ELR (cell line): ENCODE measurements at places on chromosomes 5 and 9.

DNA sequence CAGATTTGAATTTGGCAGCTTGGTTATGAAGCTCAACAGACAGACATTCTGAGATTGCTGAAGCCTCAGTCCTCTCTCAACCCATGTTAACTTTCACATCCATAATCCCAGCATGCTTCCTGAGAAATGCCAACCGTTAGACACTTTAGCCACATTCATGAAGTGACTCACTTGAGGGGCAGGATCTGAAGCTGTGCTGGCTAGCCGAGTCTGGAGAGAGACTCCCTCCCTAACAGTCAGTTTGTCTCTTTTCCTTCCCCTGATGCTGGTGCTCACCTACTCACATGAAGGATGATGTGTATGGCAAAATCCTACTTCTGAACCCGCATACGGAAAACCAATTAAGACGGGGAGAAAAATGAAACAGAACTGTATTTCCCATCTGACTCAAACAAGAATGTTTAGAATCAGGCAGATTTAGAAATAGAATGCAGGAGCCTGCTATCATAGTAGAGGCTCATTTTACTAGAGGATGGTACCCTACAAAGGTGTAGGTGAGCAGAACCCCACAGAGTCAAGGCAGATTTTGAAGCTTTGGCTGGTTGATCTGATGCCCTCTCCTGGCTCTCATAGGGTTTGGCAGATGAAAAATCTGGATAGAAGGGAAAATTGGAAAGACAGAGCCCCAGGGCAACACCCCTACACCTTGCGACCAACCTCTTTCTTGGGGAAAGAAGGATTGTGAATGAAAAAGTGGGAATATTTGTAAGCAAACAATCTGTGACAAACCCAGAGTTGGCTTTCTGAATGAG, 150.9 kb upstream of the LHFPL2 start:
- peak; percentile 81 for DNase-seq

GRCh38 chr9:131578731-131579504, 33.6 kb downstream of the PRRT1B start:
- DNase-seq, result no peak

GRCh38 chr5:71537687-71538086, 49.5 kb upstream of the MCCC2 start:
- no peak for DNase-seq

DNA sequence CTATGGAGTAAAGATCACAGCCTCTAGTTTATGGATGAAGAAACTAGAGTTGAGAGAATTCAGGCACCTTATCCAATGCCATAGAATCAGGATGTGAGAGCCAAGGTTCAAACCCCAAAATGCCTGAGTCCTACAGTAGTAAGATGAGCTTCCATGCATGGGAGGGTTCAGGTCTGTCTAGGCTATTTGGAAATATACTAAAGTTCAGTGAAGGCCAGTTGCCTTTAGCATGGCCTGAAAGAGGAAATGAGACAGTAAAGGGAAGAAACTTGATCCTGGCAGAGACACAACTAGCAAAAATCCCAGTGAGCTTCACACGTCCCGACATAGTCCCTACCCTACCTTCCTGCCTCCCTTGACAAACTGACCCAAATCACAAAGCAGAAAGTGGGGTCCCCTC, 317.0 kb downstream of the RASEF start:
- DNase-seq, result no peak

DNA sequence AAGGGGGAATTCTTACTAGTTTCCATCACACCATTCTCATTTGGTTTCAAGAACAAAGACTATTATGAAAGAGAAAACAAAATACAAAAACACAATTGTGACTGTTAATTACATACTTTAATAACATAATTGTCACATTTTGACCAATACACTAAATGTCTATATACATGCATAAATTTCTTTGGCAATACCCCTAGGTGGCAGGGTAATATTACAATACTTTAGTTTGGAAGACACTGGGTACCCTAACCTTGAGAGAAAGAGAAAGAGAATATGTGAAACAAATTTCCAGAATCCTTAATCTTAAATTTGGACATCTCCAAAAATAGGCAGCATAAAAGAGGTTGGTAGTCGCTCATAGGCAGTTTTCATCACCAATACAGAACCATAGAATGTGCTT, 619.6 kb upstream of the ADAMTS16 start:
- no peak for DNase-seq

DNA sequence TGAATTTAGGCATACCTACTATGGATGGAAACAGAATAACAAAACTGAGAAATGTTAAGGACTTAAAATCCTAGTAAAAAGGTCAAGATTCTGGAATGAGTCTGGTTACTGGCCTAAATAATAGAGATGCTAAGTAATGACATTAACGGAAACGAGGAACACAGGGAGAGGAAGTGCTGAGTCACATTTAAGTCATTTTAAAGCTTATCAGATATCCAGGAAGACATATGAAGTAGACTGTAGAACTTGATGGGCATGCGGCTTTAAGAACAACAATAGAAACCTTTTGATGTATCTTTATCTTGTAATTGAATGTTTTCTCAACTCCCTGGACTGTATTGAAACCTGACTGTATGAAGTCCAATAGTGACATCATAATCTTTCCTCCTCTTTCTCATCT, 1251.4 kb upstream of the CDH6 start:
- no peak for DNase-seq
